EH (cell line): ENCODE measurements at places on chromosomes 4 and X.
A peak's percentile ranks its signal among the peaks of the same experiment; 100 is the strongest.

- no peak for DNase-seq
Measured at GRCh38 chrX:127947450-127947849, 104.8 kb downstream of the ACTRT1 start.

GRCh38 chr4:185343726-185344581, 51.8 kb downstream of the LRP2BP start:
- peak; percentile 75 for DNase-seq

DNA sequence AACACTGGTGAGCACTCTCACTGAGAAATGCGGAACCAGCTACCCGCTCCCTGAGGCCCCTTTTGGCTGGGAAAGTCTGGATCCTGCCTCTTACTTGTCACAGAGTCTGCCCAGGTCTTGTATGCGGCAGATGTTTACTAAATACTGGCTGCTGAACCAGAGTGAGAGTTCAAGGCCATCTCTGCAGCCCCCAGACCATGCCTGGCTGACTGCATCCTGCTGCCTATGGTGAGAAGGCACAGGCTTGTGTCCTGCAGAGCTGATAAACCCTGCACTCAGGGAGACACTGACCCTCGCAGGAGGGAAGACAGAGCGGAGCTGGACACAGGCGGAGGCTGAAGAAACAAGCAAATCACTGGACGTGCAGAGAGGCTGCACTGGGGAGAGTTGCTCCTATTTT, 46.5 kb downstream of the JAKMIP1 start:
- DNase-seq: no peak

DNA sequence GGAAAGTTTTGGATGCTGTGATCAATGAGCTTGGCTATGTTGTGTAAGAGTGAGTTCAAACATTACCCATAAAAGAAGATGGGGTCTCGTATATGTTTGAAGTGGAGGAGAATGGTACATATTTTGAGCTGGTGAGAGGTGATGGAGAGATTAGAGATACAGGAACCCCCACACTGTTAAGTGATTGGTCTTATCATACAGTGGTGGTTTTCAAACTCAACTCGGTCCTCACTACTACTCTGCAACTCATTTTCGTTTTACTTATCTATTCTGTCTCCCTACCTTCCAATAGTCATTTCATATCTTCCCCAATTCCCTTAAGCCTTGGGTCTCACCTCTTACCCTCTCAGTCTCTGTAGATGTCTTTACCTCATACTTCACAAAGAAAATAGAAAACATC, 16.4 kb upstream of the TNIP3 start:
- DNase-seq: no peak

DNA sequence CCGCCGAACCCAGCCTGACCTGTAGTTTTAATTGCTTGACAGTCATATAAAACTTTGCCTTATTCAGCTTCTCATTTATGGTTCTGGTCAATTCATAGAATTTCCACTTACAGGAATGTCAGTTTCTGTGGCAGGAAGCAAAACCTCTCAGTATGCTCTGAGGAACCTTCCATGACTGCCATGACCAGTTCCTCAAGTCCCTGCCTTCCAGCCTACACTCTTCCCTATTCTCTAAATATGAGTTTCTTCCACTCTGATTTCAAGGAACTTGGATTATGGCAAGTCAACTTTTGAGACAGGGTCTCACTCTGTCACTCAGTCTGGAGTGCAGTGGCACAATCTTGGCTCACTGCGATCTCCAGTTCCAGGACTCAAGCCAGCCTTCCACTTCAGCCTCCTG, 26.0 kb upstream of the NSUN7 start:
- no peak for DNase-seq

GRCh38 chrX:47144626-47145394, at the start of the genes NDUFB11 and RBM10:
NDUFB11 (minus strand) TSS chrX:47144702; CDS start chrX:47144679, 23 bp downstream.
RBM10 (plus strand) TSS chrX:47145221; CDS start chrX:47147482, 2,261 bp downstream.
- peak; percentile 95 for DNase-seq

DNA sequence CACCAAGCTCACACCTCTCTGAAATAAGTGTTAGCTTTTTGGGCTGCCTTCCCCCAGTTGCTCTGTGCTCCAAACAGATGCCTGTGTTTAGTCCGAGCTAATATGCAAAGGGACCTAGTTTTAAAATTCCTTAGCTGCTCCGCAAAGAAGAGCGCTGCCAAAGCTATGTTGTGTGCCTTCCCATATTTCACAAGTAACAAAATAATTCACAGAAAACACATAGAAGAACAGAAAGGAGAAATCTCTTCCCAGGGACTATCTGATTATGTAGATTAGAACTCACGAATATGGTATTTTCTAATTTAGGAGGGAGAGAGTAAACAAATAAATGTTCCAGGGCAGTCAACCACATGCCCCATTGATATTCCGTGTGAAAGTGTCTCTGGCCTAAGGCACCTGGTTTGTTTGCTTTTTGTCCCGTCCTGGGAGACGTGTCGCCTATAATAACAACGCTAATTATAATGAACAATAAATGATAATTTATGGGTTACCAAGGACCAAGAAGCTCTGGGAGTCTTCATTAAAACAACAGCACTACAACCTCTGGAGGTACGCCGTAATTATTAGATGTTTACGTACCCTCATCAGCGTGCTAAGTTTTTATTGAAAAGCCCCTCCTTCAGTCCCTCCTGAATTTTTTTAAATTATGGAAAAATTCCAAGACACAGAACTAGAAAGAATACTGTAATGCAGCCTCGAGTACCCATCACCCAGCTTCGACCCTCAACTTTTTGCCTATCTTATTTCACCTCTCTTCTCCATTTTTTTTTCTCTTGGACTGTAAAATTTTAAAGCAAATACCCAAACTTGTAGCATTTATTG, 1.2 kb upstream of the CCNG2 start:
- no peak for DNase-seq

- DNase-seq: no peak
Measured at GRCh38 chr4:40199999-40200874, 3.4 kb downstream of the RHOH start.

GRCh38 chr4:7377223-7377865, 57.4 kb downstream of the PSAPL1 start:
- no peak for DNase-seq

DNA sequence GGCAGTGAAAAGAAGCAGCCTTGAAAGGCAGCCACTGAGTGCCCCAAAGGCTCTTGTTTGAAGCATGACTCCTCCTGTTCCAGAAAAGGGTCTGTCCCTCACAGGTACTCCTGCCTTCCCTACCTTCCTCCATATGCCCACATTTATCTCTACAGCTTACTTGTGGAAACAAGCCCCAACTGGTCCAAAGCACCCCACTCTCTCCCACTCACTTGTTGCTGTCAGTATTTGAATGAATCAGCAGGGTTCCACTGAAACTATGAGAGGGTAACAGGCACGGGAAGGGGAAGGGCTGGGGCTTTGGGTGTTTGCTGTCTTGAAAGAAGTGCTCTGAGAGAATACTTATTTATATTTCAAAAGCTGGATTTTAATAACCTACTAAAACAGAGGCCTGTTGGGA, 34.9 kb downstream of the GPR143 start:
- DNase-seq: no peak

DNA sequence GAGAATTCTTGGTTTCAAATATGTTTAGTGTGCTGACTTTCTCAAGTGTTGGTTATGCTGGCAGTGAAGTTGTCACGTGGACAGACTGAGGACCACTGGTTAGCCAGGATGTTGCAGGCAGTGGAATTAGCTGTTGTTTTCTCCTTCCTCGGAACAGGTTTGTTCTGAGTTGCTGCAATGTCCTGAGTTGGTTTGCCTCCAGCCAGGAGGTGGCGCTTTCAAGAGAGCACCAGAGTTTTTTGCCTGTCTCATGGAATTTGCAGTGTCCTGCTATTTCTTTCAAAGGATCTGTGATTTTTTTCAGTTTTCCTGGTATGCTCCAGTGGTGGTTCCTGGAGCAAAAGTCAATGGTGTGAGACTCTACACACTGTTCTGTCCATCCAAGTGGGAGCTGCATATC, 158.1 kb upstream of the CXorf66 start:
- no peak for DNase-seq

GRCh38 chr4:53790286-53790685, 199.0 kb upstream of the LNX1 start:
- no peak for DNase-seq

DNA sequence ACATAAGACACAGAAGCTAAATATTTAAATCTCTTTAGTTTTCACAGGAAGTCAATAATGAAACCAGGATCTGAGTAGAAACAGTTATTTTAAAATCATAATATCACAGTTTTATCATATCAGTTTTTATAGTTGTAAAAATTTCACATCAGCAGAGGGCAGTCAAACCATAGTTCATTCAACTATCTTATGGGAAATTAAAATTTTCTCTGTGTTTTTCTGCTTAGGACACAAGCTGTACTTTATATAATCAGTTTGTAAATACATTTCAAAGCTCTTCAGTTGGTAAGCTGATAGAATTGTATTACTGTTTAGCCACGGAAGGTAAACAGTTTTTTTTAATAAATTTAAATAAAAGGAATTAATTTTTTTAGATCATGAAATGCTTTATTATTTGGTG, 204.8 kb upstream of the NUDT6 start:
- DNase-seq: peak; percentile 33

DNA sequence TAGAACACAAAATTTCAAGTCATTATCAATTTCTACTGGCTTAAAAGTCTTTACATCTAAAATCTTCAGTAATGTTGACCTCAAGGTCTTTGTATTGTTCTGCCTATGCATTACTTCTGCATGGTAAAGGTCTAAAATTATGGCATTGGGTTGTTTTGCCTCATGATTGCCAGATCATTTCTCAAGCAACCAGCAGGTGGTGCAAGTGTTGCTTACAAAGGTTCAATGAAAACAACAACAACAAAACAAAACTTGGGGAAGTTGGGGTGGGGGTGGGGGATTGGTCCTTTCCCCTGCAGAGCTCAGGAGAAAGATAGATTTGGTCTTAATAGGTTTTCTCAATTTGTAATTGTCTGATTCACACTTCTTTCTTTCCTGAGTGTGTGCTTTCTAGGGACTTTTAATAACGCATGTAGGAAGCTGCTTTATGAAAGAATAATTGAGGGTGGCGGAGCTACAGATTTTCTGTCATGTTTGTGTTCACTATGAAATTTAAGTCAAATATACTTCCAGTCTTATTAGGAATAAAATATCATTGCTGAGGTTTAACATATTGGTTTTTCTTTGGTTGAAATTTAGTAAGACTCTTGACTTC, 145.1 kb downstream of the COL4A5 start:
- DNase-seq: peak; percentile 3

DNA sequence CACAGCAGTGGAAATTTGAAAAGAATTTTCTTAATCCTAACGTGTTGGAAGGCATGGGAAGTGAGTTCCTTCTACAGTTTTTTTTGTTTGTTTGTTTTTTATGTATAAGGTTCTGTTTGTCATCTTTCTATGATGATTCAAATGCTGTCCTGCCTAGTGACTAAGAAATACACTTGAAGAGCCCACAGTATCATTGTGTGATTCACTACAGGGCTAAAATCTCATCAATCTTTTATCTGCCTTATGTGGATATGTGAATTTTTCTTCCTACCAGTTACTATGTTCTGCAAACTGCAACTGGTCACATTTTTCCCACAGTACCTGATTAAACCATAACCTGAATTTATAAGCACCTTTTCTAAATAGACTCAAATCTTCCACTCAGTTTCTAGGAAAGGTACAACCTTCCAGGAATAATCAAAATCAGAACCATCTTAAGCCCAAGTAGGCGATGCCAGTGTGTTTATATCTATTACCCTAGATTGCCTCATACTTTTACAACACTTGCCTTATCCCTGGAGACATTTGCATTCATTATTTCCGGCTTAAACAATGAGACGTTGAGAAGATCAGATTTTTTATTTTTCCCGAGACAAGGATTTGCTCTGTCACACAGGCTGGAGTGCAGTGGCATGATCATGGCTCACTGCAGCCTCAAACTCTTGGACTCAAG, 214.6 kb upstream of the GALNT7 start:
- DNase-seq: no peak

GRCh38 chrX:131728295-131729145, 184.6 kb downstream of the OR13H1 start:
- no peak for DNase-seq

GRCh38 chrX:39654952-39655351, 442.8 kb downstream of the BCOR start:
- DNase-seq: no peak

GRCh38 chr4:143443728-143444127, 69.8 kb upstream of the SMARCA5 start:
- DNase-seq: no peak

GRCh38 chr4:77050962-77051361, 24.8 kb downstream of the CCNI start:
- DNase-seq: no peak

DNA sequence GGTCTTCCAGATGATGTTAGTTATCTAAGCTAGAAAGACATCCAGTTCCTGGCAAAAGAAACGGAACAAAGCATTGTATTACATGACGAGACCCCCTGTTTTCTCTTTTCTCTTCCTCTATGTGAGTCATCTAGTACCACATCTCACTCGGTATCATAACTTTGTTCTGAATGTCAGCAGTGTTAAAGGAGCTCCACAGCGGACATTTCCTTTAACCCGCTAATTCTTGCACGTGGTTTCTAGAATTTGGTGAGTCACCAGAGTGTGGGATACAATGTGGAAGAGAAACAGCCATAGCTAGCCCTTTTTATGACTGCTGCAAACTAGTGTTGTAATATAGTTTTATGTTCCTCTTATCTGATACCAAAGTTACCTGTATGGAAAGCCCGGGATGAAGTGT, 243.7 kb downstream of the TENM3 start:
- DNase-seq: peak; percentile 6

DNA sequence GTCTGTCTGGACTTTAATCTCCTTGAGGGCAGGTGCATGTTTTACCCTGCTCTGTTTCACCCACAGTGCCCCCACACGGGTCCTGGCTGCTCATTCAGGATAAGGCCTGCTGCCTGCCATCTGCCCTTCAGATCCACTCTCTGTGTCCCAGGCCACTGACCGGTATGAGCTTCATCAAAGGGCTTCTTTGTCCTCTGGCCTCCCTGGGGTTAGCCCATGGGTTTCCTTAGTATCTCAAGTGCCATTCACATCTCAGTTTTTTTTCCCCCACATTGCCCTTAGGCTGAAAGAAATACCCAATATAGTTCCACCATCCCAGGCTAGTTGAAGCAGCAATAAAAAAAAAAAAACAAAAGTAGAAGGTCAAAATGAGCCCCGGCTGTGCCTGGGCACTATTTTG, 9.3 kb downstream of the CD99L2 start:
- no peak for DNase-seq

- peak; percentile 2 for DNase-seq
Measured at GRCh38 chr4:112141366-112142138, 3.7 kb upstream of the FAM241A start.

- no peak for DNase-seq
Measured at GRCh38 chr4:105652286-105652888, 56.1 kb downstream of the INTS12 start.

DNA sequence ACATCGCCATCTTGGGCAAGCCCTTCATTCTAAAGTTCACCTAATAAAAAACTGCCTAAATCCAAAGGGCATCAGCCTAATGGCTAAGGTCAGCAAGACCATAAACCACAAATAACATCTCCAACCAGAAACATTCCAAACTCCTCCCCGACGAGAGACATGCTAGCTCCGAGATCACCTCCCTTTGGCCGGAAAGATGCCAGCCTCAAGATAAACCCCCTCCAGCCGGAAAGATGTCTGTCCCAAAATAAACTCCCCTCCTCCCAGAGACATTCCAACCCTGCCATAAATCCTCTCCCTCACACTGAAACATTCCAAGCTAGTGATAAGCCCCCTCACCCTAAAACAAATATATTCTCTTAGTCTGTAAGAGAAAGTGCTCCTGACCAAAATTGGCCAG, 13.3 kb upstream of the DYNLT3 start:
- peak; percentile 36 for DNase-seq
